ENCODE measurements at places on chromosomes 3 and 15. TPM values are rescaled to one million over a fixed set of nuclear protein-coding genes. Genes with fewer than 3 reads are reported as not detected.

Gene GOLGA8J
- total RNA-seq, result not detected

Gene GP5
- total RNA-seq, result 0.14 TPM

Gene ADGRG7
- total RNA-seq, result 0.30 TPM

Gene GABRR3
- not detected for total RNA-seq

Gene STRIT1
- not detected for total RNA-seq

Gene LYZL4
- not detected for total RNA-seq

Gene HAPLN3
- total RNA-seq, result 7.3 TPM

Gene MYRIP
- total RNA-seq, result not detected

Gene TMEM89
- total RNA-seq, result not detected

Gene ALDH1A2
- total RNA-seq, result 0.30 TPM

Gene MAGEL2
- total RNA-seq, result 2.1 TPM

Gene ZDHHC23
- 1.0 TPM for total RNA-seq

Gene ZNF662
- total RNA-seq, result 1.1 TPM

Gene LTK
- under 0.01 TPM for total RNA-seq

Gene ARID3B
- total RNA-seq, result 3.2 TPM

Gene KNG1
- not detected for total RNA-seq

Gene LTF
- not detected for total RNA-seq

Gene ABHD10
- total RNA-seq, result 63.6 TPM

Gene LPP
- 200 TPM for total RNA-seq

Gene CNTN4
- total RNA-seq, result not detected

Gene TTLL3
- 24.1 TPM for total RNA-seq

Gene SLC24A5
- not detected for total RNA-seq

Gene CISH
- total RNA-seq, result 0.30 TPM

Gene IMP3
- 97.7 TPM for total RNA-seq

Gene B3GALNT1
- 14.0 TPM for total RNA-seq

Measured in smooth muscle cell of the umbilical artery (primary cell).